CD8-positive, alpha-beta memory T cell (primary cell): ENCODE measurements at places on chromosomes 2 and 18.
A peak's percentile ranks its signal among the peaks of the same experiment; 100 is the strongest.

DNA sequence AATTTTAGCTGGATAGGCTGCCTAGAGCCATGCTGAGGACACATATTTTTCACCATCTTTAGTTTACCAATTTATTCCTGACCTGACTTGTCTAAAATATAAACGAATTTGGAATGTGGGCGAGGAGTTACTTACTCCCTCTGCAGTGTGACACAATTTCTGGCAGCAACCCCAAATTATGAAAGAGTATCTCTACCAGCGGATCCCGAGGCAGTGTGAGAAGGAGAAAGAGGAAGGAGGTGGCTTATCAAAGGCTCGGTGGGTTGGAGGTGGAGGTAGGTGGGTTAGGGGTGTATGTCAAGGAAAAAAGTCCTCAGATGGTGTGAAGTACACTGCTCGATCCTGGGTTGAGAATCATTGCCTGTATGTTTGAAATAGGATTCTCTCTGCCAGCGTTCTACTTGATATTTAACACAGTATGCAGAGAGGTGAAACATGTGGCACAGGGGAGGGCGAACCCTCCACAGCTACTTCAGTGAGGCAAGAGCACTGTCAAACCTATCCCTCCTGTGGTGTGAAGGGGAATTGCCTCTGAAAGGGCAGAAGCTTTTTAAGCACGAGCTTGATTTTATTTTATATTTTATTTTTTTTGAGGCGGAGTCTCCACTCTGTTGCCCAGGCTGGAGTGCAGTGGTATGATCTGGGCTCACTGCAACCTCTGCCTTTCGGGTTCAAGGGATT lies 76.0 kb downstream of the RFTN2 start:
- DNase-seq = no peak

- DNase-seq = peak; percentile 26
Measured at GRCh38 chr18:48540251-48541025, 1.6 kb downstream of the CTIF start.

- no peak for DNase-seq
Measured at GRCh38 chr18:41703744-41704530, 251.1 kb upstream of the PIK3C3 start.

- peak; percentile 25 for DNase-seq
Measured at GRCh38 chr2:64750001-64750816, 96.5 kb upstream of the SERTAD2 start.

DNA sequence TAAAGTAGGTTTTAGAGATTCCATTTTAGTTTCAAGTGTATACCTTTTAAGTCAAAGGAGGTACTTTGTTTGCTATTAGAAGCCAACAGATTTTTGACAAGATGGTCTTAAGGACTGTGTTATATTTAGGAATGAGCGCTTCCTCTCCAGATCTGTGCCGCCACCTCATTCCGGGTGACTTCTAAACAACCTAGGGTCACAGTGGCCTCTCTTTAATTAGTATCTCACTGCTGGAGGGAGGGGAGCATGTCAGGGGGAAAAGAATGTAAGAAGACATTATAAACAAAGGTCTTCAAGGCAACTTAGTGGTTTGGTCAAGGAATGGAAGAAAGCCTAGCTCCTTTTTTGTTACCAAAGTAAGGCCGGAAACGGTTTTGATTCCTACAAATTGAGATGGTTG lies 67.0 kb downstream of the RBMS1 start:
- no peak for DNase-seq

DNA sequence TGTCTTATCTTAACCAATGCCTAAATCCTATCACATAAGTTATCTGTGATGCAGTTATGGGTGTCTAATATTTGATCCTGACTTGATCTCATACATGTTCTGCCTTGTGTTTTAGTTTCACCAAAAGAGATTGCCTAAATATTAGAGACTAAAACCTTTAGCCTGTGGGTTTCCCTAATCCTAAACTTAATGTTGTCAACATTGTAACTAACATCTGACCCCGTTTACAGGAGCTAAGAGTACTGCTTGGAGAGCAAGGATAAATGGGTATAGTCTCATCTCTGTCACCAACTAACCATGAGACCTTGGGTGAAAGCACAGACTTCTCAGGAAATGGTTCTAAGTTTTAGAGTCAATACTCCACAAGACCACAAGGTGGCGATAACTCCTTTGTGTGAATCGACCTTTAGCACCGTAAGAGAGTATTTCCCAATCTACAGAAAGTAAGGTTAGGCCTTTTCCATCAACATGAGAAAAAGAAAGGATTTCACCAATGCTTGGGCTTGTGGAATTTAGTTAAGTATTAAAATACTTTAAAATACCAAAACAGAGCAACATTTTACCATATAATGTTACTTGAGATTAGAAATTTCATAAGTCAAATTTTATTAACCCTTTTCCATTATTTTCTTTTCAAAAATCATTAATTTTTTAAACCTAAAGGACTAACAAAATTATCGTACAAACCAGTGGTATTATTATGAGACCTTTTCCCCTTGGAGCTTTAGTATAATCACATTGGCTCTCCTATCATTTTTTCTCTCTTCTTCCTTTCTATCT lies 60.5 kb downstream of the G6PC2 start:
- DNase-seq = peak; percentile 41

DNA sequence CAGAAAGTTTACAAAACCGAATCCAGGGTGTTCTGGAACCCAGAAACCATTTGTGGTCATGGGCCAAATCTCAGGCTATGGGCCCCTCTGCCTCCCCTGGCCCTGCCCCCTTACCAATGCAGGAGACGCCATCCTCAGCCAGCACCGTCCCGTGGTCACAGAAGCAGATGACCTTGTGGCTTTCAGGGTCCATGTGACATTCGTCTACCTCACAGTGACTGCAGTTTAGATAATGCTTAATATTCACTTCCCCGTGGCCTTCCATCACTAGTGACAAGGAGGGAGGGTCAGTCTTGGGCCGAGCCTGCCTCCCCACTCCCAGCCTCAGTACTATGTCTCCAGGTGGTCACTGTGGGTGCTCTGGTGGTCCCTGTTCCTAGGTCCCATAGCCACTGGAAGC lies 111.6 kb downstream of the CLIP4 start:
- DNase-seq = no peak

DNA sequence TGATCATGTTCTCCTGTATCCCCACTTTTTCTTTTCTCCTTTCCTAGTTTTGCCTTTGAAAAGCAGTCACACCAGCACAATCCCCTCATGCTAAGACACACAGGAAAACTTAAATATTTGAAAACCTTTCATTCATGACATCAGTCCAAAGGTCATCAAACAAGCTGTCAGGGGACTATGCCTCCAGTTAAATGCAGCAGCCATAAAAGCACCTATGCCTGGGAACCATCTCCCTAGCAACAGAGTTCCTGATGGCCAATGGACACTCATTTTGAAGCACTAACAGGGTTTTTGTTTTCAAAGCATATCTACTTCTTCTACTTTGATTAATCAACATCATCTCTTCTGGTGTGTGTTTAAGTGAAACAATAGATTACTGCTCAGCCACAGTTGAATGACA lies 286.4 kb upstream of the PARD3B start:
- DNase-seq = no peak

GRCh38 chr2:127083819-127084503 lies 23.0 kb downstream of the BIN1 start:
- DNase-seq = no peak

- no peak for DNase-seq
Measured at GRCh38 chr2:197079414-197079813, 152.9 kb upstream of the PGAP1 start.
